ENCODE measurements at places on chromosomes 3 and 15. TPM values are rescaled to one million over a fixed set of nuclear protein-coding genes. Genes with fewer than 3 reads are reported as not detected.

ILDR1 gene
- not detected for total RNA-seq

ASB7 gene
- total RNA-seq = 6.6 TPM

PLA2G4E gene
- not detected for total RNA-seq

DNA sequence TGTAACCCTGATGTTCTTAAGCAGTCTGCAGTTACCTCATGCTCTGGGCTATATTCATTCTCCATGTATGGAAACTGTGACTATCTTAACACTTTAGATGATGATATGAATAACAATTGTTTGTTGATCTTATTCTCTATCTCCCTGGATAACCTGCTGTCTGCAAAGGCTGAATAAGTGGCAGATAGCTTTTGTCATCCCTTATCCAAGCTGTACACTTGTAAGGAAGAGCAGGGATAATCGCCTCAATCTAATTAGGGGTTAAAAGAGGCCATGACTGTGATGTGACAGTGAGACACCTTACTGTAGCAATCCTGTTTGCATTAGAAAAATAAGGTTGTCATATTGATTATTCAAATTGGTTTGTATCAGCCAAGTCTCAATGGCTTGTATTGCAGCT lies 123.9 kb downstream of the RSRC1 start:
- no peak for DNase-seq

DNA sequence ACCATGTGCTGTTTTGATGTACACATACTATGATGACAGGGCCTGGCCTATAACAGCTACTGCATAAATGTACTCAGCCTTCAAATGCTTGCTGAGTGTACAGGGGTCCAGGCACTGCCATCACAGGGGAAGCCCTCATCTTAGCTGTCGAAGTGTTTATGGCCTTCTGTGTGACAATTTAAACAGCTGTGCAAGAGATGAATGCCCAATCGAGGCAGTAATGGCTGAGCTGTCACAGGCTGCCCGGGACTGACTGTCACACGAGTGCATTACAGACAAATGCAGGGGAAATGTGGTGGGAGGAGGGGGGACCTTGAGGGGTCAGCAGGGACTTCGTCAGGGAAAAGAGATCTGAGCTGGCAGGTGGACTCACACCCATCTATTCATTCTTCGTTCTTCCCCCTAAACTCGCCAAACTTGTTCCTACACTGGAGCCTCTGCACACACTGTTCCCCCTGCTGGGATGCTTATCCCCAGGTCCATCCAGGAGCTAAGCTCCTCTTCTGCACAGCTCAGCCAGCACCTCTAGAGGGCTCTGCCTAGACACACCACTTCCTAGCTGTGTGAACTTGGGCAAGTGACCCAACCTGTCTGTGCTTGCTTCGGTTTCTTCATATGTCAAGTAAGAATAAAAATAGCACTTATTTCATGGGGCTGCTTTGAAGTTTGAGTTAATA lies 156.2 kb upstream of the IQSEC1 start:
- DNase-seq = no peak

Data from gastrocnemius medialis (tissue), 4 donors.